Heart left ventricle (tissue), 16 donors: ENCODE measurements at places on chromosomes 2 and 18. TPM values are rescaled to one million over a fixed set of nuclear protein-coding genes. Genes with fewer than 3 reads are reported as not detected.

ACTG2 gene
- total RNA-seq: 10.5 TPM

PTPN4 gene
- 49.0 TPM for total RNA-seq

CYP26B1 gene
- 2.1 TPM for total RNA-seq

GRCh38 chr2:5729416-5729815 lies 37.2 kb downstream of the SOX11 start:
- no peak for DNase-seq
- no peak overlapping the region for H3K4me3 ChIP-seq
- H3K4me1 ChIP-seq: no peaks in the 10 kb centered on the region
- no peak overlapping the region for H3K27ac ChIP-seq

DNA sequence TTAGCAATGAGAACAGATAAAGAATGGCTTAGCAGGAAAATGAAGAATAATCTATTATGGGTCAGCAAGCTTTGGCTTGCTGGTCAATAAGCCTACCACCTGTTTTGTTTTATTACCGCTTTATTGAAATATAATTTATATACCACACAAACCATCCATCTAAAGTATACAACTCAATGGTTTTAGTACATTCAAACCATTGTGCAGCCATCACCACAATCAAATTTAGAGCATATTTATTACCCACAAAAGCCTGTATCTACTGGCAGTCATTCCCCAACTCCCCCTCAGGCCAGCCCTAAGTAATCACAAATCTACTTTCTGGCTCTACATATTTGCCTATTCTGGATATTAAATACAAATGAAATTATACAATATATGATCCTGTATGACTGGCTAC lies 17.2 kb downstream of the PPP3R1 start:
- peaks cover 7% of the 10 kb centered on the region for H3K4me1 ChIP-seq
- H3K27me3 ChIP-seq: no peaks in the 10 kb centered on the region
- no peaks in the 10 kb centered on the region for H3K36me3 ChIP-seq
- DNase-seq: no peak

HOXD8 gene
- 0.50 TPM for total RNA-seq

MRO gene
- total RNA-seq: 0.42 TPM

MBOAT2 gene
- 15.9 TPM for total RNA-seq

HOXD12 gene
- total RNA-seq: not detected

VSNL1 gene
- 25.1 TPM for total RNA-seq

MALT1 gene
- 11.7 TPM for total RNA-seq

GRCh38 chr18:2104620-2105462 lies 466.5 kb downstream of the METTL4 start:
- DNase-seq: peak; percentile 30
- H3K27me3 ChIP-seq: no peaks in the 10 kb centered on the region
- H3K27ac ChIP-seq: no peak overlapping the region

GRCh38 chr18:45566025-45566740 lies 49.1 kb upstream of the SLC14A2 start:
- H3K27ac ChIP-seq: peak overlapping the region; percentile 52
- peak; percentile 14 for DNase-seq
- H3K4me1 ChIP-seq: no peaks in the 10 kb centered on the region
- H3K4me3 ChIP-seq: no peak overlapping the region

GRCh38 chr2:21356086-21356856 lies 232.5 kb downstream of the TDRD15 start:
- H3K4me1 ChIP-seq: no peaks in the 10 kb centered on the region
- no peaks in the 10 kb centered on the region for H3K36me3 ChIP-seq
- no peak overlapping the region for H3K4me3 ChIP-seq
- DNase-seq: no peak
- no peak overlapping the region for H3K27ac ChIP-seq

GRCh38 chr2:96970248-96970875 lies 16.0 kb downstream of the FAM178B start:
- no peak overlapping the region for H3K27ac ChIP-seq
- H3K4me1 ChIP-seq: no peaks in the 10 kb centered on the region
- no peaks in the 10 kb centered on the region for H3K36me3 ChIP-seq
- H3K27me3 ChIP-seq: no peaks in the 10 kb centered on the region
- DNase-seq: no peak

- DNase-seq: peak; percentile 31
- peak overlapping the region; percentile 87 for H3K27ac ChIP-seq
- H3K4me1 ChIP-seq: no peaks in the 10 kb centered on the region
- no peaks in the 10 kb centered on the region for H3K36me3 ChIP-seq
- H3K27me3 ChIP-seq: no peaks in the 10 kb centered on the region
- H3K4me3 ChIP-seq: peak overlapping the region; percentile 60
Measured at GRCh38 chr18:33578518-33579348, 714 bp downstream of the ASXL3 start.

DNA sequence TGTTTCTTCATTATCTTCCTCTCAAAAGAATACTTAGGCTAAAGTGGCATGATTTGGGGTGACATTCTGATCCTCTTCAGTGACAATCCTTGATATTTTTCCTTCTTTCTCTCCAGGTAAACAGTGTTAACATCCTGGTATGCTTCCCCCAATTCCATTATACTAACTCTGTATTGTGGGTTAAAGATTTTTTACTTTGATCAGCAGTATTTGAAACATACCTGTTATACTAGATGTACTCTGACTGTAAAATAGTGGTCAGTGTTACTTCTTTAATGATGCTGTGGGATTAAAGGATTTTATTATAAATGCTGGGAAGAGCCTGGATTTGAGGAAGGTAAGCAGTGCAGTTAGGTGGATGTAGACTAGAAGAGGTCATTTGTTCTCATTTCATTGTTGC lies 48.8 kb downstream of the MSH2 start:
- H3K27me3 ChIP-seq: no peaks in the 10 kb centered on the region
- DNase-seq: no peak
- no peaks in the 10 kb centered on the region for H3K36me3 ChIP-seq
- no peak overlapping the region for H3K27ac ChIP-seq
- no peak overlapping the region for H3K4me3 ChIP-seq
- H3K4me1 ChIP-seq: no peaks in the 10 kb centered on the region

IL36A gene
- total RNA-seq: not detected

GRCh38 chr2:111618226-111618977 lies 265.6 kb downstream of the ANAPC1 start:
- H3K36me3 ChIP-seq: no peaks in the 10 kb centered on the region
- no peaks in the 10 kb centered on the region for H3K27me3 ChIP-seq
- peaks cover 14% of the 10 kb centered on the region for H3K4me1 ChIP-seq
- no peak overlapping the region for H3K27ac ChIP-seq

GRCh38 chr2:181095486-181095885 lies 115.1 kb downstream of the UBE2E3 start:
- no peaks in the 10 kb centered on the region for H3K36me3 ChIP-seq
- H3K27ac ChIP-seq: no peak overlapping the region
- DNase-seq: no peak
- H3K4me1 ChIP-seq: no peaks in the 10 kb centered on the region
- H3K27me3 ChIP-seq: no peaks in the 10 kb centered on the region
- no peak overlapping the region for H3K4me3 ChIP-seq

DSG4 gene
- not detected for total RNA-seq

DNA sequence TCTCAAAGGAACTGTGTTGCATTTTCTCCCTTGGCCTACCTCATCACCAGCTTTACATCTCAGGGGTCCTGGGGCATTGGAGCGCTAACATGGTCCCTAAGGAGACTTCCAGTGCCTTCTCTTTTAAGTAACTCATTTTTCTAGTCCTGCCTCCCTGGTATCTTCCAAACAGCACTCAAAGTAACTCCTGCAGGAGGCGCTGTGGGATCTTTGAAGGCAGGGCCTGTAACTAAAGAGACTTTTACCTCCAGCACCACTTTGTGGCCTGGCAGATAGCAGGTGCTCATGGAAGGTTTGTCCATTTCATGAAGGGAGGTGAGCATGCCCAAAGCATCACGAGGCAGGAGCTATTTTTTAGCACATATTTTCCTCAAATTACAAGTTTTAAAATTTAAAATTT lies 411.0 kb upstream of the GYPC start:
- peak; percentile 29 for DNase-seq
- H3K27ac ChIP-seq: no peak overlapping the region
- no peaks in the 10 kb centered on the region for H3K4me1 ChIP-seq
- H3K4me3 ChIP-seq: no peak overlapping the region

DNA sequence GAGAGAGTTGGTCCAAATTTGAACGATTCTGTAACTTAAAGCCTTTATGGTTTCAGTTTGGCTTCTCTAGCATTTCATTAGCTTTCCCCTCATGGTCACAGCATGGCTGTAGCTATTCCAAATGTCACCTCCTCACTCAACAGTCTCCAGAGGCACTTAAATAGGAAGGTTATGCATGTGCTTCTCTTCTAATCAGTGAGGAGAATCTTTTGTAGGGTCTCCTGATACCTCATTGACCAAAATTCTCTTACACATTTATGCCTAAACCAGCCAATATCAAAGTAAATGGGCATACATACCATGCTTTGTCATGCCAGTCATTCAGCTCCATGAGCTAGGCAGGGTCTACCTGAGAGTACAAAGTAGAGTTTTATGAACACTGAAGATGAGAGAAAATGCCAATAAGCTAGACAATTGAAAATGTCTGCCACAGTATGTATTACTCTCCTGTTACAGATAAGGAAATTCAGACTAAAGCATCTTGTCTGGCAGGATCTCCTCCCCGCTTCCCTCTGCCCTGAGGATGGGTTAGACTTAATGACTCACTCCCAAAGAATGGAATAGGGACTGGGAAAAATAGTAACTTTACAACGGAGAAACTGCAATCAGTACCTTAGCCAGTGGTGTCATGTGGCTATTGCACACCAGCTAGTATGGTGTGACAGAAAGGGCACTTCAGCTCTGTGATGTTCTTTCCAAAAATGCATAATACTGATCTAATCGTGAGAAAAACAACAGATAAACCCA lies 15.4 kb downstream of the DSG2 start:
- no peak for DNase-seq
- H3K36me3 ChIP-seq: no peaks in the 10 kb centered on the region
- no peaks in the 10 kb centered on the region for H3K27me3 ChIP-seq
- peaks cover 18% of the 10 kb centered on the region for H3K4me1 ChIP-seq

- no peaks in the 10 kb centered on the region for H3K27me3 ChIP-seq
- H3K27ac ChIP-seq: no peak overlapping the region
- no peak overlapping the region for H3K4me3 ChIP-seq
- H3K4me1 ChIP-seq: peaks cover 7% of the 10 kb centered on the region
- DNase-seq: no peak
Measured at GRCh38 chr2:219384859-219385258, 2.9 kb downstream of the DNPEP start.

GRCh38 chr2:128016620-128017019 lies 11.2 kb downstream of the SAP130 start:
- DNase-seq: no peak
- H3K36me3 ChIP-seq: peaks cover 87% of the 10 kb centered on the region
- H3K27me3 ChIP-seq: no peaks in the 10 kb centered on the region
- no peak overlapping the region for H3K4me3 ChIP-seq
- no peaks in the 10 kb centered on the region for H3K4me1 ChIP-seq

LGALSL gene
- 6.4 TPM for total RNA-seq

- H3K27me3 ChIP-seq: no peaks in the 10 kb centered on the region
- H3K36me3 ChIP-seq: no peaks in the 10 kb centered on the region
- H3K4me3 ChIP-seq: no peak overlapping the region
- H3K4me1 ChIP-seq: no peaks in the 10 kb centered on the region
Measured at GRCh38 chr2:176997074-176997791, 215.4 kb upstream of the HNRNPA3 start.

- DNase-seq: no peak
- H3K36me3 ChIP-seq: no peaks in the 10 kb centered on the region
- H3K27ac ChIP-seq: no peak overlapping the region
- H3K4me1 ChIP-seq: no peaks in the 10 kb centered on the region
- H3K27me3 ChIP-seq: peaks cover 20% of the 10 kb centered on the region
- no peak overlapping the region for H3K4me3 ChIP-seq
Measured at GRCh38 chr2:127225186-127225960, 5.3 kb upstream of the CYP27C1 start.
